ENCODE measurements at places on chromosomes 4 and X.
A peak's percentile ranks its signal among the peaks of the same experiment; 100 is the strongest.

GRCh38 chr4:1856071-1856942 lies at the start of gene LETM1:
LETM1 (minus strand) TSS chr4:1856156; CDS start chr4:1855950, 206 bp downstream.
- peak; percentile 94 for DNase-seq

DNA sequence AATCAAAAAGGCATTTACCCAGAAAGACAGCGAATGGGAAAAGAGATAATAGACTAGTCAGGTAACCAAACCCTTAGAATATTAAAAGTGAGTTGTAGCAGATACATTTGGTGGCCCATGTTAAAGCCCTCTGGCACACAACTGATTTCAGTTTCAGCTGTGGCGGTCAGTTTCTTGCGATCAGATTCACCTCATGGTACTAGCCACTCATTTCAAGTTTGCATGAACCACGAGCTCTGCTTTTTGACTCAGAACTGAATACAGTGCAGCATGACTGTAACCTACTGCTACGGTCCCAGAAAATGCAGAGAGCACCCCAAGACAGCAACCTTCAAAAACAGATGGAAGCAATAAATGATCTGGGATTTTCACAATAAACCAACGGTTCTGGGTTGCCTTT lies 919.1 kb upstream of the PCDH10 start:
- DNase-seq: no peak

GRCh38 chrX:100643956-100644860 lies at the start of gene SRPX2:
SRPX2 (plus strand) TSS chrX:100644199; CDS start chrX:100646323, 2,124 bp downstream.
- DNase-seq: peak; percentile 80

DNA sequence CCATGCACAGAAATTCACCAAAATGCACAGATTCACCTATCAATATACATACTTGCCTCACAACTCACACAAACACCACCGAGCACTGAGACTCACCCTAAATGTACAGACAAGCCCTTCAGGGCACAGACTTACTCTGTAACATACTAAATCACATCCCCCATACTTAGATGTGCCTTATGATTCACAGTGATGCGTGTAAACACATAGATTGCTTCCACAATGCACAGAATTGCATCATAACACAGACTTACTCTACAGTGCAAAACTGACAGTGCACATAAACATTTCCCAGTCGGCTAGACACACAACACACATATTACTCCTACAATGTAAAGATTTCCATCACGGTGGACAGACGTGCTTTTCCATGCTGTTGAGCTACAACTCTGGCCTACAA lies 6.2 kb downstream of the LINC00632 start:
- DNase-seq: no peak

- DNase-seq: no peak
Observed at GRCh38 chrX:134338527-134338926, 101.5 kb downstream of the CCDC160 start.

DNA sequence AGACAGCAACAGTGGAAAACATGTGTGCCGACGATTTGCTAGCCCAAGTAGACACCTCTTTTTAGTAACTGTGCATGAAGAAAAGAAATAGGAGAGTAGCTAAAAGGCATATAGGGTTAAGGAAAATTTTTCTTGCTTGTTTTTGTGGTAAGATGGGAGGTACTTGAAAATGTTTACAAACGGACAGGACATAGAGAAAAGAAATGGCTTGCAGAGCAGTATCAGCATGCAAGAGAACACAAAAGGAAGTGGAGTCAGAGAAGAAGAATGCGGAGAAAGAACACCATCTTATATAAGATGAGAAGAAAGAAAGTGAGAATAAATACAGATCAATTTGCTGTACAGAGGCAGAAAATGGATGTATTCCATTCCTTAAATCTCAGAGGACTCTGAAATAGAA lies 263.7 kb upstream of the ETNPPL start:
- DNase-seq: no peak

- no peak for DNase-seq
Observed at GRCh38 chrX:27583976-27584375, 6.2 kb upstream of the DCAF8L2 start.

GRCh38 chr4:74016068-74016467 lies 17.6 kb upstream of the CXCL5 start:
- DNase-seq: peak; percentile 54

GRCh38 chrX:31185884-31186283 lies 114.0 kb upstream of the FTHL17 start:
- no peak for DNase-seq
